ENCODE measurements at places on chromosomes 1 and 21.

- no peak for DNase-seq
Observed at GRCh38 chr1:196651079-196651478, 764 bp upstream of the CFH start.

DNA sequence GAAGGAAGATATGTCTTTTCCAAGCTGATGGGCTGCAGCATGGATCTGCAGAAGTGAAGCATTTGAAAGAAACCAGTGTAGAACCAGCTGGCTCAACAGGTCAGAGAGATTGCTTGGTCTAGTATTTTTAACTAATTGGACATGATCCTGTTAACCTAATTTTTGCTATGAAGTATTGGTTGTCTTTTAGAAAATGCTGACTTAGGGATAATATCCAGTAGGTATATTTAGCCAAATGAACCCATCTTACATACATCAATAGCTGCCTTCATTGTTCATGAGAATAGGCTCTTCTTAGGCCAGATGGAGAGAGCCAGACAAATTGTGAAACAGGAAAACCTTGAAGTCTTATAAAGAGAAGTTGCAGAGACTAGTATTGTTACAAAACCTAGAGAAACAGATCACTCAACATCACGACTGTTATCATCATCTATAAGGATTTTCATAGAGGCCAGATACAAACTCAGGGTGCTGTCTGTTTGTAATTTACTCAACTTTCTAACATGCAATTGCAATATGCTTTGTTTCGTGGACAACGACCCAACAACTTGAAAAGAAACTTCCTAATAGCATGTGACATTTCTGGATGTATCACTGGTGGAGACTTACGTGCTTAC, 148.2 kb downstream of the DISC1 start:
- DNase-seq: no peak

- no peak for DNase-seq
Observed at GRCh38 chr21:21188513-21189195, 190.4 kb downstream of the NCAM2 start.

DNA sequence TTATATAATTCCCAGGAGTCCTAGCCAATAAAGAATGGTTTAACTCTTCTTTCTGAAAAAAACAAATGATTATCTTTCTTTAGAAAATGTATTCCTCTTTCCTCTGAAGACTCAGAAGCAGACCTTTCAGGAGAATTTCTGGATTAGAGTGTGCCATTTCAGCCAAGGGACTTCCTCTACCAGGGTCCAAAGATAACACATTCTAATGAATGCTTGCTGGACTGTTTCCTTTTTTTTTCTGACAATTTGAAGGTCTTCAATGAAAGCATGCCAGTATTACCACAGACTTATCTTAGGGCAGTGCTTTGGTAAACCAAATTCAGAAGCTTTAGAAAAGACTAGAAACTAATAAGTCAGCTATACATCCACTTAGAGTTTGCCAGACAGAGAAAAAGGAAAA, 80.5 kb downstream of the RERE start:
- DNase-seq: no peak

GRCh38 chr1:2624735-2625300, 8.0 kb downstream of the MMEL1 start:
- no peak for DNase-seq

DNA sequence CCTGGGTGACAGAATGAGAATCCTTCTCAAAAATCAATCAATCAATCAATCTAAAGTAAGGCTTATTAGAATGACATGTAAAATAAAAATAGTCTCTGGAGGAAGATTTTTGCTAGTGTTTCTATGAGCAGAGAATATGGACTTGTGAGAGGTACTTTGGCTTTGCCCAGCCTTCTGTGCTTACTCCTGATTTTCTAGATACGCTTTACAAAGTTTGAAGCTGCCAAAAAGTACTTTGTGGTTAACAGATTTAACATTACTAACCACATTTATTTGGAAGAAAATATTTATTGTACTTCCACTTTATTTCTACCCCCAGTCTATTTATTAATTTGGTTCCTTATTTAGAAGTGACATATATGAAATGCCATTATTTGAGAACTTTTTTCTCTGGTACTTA, 41.0 kb downstream of the CEP350 start:
- DNase-seq: no peak

GRCh38 chr1:10561955-10562354, 87.2 kb downstream of the PEX14 start:
- no peak for DNase-seq

GRCh38 chr1:85351202-85351828, 74.9 kb upstream of the BCL10 start:
- DNase-seq: no peak

DNA sequence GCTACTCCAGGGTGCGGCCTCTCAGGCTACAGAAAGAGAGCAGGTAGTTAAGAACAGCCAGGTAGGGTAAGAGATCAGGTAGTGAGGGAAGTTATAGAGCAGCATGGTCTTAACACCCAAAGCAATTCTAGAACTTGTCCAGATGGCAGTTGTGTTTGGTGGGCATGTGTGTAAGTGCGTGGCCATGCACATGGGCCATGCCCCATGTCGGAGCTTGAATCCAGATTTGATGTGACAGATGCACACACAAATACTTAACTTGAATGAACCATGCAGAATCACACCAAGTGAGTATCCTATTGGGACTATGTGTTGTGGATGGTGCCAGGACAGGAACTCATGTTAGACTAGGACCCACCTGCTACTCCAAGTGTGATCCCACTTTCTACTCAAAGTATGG, 145.7 kb upstream of the HMGB4 start:
- no peak for DNase-seq

- no peak for DNase-seq
Observed at GRCh38 chr1:33367485-33368405, 46.8 kb upstream of the A3GALT2 start.

DNA sequence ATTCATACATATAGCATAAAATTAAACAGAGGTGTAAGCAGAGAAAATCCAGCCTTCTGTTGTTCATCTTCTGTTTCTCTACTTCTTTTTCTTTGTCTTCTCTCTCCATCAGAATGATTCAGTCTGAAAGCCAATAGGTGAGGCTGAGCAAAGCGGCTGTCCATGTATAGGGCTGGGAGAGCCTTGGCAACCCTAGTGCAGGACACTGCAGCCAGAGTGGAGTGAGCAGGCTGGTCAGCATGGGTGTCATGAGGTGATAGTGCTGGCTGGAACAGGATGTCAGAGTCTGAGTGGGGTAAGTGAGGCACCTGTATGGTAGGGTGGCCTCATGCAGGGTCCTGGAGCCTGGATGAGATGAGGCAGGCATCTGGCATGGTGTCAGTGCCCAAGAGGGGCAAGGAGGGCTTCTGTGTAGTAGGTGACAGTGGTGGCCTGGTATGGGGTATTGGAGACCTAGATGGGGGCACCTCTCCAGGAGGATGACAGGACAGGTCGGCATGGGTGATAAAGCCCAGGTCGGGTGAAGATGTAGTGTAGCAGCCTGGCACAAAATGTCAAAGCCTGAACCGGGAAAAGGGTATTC, 45.5 kb upstream of the GTF2B start:
- no peak for DNase-seq

DNA sequence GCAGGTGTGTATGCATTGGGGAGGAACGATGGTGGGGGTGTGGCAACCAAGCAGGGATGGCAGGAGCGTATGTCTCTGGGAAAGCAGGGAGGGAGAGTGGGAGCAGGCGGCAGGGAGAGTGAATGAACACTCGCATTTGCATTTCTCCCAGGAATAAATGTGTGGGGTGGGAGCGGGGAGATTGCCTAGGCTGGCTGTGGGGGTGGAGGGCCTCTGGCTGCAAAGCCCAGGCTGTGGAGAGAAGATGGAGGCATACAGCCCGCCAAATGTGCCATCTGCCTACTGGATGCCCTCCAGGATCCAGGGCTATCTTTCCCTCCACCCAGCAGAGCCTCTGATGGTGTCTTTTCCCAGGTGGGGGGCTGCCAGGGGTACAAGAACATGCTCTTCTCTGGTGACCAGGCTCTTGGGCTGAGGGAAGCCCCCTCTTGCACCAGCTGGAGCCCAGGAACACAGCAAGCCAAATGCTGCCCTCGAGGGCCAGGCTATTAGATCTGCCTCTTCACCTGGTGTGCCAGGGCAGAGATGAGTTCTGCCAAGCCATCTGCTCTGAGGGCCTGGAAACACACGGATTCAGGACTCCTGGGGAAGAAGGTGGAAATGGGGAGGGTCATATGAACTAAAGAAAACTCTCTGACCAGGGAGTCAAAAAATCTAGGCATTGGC, 1.7 kb upstream of the OPTC start:
- no peak for DNase-seq

DNA sequence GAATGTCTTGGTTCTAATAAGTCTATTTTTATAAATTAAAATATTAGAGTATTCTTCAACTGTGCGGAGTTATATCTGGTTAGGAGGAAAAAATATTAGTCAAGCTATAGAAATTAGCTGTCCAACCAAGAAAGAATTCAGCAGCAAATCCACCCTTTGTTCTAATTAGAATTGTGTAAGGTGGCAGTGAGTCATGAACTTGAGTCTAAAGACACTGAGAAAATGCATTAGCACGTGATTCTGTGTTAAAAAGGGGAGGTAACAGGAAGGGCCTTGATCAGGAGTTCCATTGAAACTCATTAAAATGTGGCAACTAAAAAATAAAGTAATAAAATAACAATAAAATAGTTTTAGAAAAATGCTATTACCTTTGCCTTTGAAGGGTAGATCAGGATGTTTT, 398.2 kb upstream of the RGS18 start:
- no peak for DNase-seq

DNA sequence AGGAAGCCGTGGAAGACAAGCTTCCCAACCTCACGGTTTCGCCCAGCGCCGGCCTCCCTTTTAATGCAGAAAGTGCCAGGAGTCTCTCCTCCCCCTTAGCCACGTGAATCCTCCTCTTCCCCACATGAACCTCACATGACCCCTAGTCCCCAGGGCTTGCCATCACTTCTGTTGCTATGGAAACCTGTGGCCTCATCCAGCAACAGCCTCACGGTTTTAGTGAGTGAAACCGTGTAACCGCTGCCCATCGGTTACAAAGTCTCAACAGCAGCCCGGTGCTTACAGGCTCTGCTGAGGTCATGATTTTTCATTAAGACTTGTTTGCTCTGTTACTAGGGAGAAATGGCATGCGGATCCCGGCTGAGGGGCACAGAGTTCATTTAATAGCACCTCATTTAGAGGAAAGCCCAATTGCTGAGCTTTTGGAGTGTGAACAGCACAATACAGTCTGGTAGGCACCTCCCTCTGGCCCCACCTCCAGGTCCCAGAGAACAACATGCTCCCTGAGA, 143.2 kb upstream of the BACE2 start:
- no peak for DNase-seq

DNA sequence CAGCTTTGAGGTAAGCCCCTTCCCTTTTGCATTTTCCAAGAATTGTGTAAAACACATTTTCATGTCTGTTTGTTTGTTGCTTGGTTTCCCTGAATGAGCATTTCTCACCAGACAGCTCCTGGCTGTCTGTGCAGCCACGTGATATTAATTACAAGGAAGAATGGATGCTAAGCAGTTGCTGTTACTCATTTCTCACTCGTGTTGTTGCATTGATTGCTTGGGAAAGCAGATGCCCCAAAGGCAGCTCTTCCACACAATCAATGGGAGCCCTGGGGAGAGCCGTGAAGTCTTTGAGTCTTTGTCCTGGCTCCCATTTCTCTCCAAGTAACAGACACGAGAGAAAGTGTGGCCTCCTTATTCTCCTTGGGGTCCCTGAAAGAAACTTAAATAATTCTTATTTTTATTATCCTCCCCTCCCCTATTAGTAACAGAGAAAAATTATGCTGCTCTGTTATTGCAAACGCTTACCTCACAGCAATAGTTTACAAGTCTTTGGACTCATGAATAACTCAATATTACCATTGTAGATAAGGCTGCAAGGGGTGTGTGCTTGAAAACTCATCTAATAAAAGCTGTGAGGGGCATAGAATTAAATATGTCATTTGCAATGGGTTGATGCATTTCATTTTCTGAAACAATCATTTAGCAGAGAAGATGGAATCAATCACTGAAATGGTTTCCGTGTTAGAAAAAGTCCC, 127.7 kb upstream of the CAMK1G start:
- DNase-seq: no peak

DNA sequence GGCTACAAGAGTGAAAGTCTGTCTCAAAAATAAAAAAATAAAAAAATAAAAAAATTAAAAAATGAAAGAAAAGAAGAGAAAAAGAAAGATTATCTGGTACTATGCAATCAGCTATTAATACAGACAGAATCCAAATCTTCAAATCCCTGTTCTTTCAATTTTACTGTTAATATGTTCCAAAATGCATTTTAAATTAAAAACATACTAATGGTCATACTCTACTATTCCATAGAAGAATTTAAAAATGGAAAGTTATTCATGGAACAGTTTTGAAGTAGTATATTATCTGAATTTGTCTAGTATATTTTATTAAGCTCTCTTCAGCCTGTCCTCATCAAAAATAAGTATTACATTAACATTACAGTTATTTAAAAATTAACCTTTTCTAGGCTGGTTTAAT, 430.1 kb downstream of the PTBP2 start:
- no peak for DNase-seq

DNA sequence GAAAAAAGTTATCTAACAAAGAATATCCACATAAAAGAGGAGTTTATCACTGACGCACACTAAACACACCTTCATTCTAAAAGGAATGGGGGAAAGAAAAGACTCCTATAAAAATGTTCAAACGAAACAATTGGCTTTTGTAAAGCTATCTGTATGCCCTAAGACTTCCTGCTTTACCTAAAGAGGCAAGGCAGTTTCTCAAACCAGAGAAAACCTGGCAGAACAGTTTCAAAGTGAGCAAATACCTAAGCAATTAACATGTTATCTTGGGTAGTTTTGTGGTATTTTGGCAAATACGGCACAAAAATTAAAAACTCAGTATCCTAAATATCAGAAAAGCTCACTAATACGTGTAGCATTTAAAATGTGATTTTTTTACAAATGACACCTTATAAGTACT, 1.9 kb downstream of the PUM1 start:
- no peak for DNase-seq

DNA sequence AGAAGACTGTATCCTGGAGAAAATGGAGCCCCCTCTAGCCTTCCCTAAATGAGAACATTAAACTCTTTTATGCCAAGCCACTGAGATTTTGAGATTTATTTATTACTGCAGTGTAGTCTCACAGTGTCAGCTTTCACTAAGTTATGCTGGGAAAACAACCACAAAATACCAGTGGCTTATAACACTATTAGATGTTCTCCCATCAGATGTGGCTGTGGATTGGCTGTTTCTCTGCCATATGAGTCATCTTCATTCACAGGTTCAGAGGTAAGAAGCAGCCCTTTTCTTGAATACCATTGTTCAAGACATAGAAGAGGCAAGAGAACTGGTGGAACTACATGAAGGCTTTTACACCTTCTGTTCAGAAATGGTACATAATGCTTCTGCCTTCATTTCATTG, 32.1 kb upstream of the ST6GALNAC5 start:
- DNase-seq: no peak

GRCh38 chr1:1260843-1261560, 12.7 kb downstream of the UBE2J2 start:
- DNase-seq: no peak

DNA sequence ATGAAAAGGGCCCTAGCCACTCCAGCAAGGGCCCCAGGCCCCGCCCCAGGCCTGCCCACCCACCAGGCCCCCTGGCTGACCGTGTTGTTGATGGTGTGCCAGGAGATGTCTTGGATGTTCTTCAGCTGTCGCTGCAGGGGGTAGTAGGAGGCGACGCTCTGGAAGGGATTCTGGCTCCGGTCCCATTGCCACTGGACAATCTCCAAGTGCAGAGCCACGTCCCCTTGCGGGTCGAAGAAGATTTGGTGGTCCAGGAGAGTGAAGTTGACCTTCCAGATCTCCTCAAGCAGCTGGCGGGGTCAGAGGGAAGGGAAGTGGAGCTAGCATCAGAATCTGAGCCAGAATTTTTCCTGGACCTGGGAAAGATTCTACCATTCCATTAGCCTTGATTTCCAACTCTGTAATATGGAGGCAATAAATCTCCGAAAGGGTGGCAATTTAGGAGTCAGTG, 10.2 kb downstream of the TAS1R2 start:
- no peak for DNase-seq
